ENCODE measurements at places on chromosomes 13 and 19.

GRCh38 chr13:101544979-101545378, 92.5 kb downstream of the ITGBL1 start:
- no peak for DNase-seq

- DNase-seq = peak; percentile 16
Measured at GRCh38 chr13:26929971-26930730, 169.6 kb upstream of the GPR12 start.

GRCh38 chr13:92137520-92137919, 739.1 kb downstream of the GPC5 start:
- no peak for DNase-seq

- peak; percentile 25 for DNase-seq
Measured at GRCh38 chr13:95100525-95101433, 200.5 kb downstream of the ABCC4 start.

DNA sequence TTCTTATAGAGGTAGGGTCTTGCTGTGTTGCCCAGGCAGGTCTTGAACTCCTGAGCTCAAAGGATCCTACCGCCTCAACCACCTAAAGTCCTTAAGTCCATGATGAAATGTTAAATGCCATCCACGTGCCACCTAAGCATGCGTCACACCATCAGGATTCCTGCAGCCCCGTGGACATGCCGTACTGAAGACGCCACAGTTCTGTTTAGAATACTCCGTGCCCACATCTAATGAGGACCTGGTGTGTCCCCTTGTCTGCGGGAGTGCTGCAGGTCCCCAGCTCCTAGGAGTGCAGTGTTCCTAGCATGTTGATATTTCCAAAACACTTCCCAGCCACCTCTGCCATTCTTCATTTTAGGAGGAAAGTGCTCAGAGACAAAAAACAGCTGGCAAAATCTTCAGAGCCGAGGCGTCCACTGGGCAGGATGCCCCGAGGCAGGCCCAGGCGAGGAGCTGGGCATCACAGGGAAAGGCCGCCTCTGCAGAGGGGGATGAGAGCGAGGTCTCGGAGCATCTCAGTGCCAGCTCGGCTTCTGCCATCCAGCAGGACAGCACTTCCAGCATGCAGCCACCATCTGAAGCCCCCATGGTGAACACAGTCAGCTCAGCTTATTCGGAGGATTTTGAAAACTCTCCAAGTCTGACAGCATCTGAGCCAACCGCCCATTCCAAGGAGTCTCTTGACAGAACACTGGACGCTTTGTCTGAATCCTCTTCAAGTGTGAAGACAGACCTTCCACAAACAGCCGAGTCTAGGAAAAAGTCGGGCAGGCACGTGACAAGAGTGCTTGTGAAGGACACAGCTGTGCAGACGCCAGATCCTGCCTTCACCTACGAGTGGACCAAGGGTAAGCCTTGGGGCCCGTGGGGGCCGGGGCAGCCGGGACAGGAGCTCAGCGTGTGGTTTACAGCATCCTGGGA, 13.2 kb downstream of the C19orf44 start:
- no peak for DNase-seq

GRCh38 chr19:46373491-46374359, 26.8 kb downstream of the PPP5C start:
- no peak for DNase-seq

DNA sequence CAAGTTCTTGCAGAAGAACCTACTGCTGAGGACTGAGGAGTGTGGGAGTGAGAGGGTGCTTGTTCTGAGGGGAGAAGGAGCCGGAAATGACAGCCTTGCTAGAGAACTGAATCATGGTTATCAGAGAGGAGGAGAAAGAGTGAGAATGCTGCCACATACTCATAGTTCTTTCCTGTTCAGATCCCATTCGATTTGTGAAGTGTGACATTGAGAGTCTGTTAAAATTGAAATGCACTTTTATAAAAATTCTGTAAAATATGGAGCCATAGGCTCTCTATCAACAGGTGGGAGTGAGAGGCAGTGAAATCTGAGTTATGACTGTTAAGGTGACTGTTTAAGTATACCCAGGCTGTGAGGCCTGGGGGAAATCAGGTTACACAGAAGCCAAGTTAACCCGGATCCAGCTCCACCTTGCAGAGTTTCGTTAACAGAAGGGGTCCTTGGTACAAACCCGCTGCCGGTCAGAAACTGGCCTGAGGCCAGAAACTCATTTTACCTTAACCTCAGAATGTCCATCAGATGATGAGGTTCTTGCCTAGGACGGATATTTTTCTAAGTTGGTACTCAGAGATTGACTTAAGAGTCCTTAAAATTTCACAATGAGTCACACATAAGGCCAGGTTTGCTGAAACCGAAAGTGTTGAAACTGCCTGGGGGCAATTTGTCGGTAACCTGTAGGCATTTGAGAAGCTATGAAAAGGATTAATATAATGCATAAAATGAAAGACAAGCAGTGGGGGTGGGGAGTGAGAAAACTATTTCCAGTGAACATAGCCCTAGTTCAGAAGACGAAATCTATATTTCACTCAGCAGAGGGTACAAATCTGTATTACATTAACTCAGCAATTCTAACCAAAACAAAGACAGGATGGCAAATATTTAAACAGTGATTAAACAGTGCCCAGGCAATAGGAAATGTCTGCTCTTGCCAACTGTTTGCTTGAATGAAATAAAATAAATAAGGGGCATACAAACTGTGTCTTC, 350.5 kb downstream of the KCNRG start:
- DNase-seq = no peak

DNA sequence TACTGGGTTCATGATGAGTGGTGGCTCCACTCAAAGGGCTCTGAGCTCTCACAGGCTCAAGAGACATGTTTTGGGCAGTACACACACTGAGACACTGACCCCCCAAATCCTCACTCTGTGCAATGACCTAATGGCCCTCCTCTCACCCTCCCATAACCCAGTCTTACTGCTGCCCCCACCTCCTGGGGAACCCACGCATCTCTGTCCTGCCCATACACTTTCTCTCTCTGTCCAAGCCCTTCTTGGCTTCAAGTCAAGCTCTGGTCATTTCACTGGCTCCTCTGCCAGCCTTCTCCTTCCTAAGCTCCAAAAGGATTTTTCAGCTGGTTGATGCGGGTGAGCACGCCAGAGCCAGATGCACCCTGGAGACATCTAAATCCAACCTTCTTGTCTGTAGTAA, 187.9 kb upstream of the TSHZ3 start:
- DNase-seq = no peak
